ENCODE measurements at places on chromosomes 6 and 20.

GRCh38 chr20:48597521-48598302, 230.1 kb downstream of the PREX1 start:
- no peak for DNase-seq

- peak; percentile 5 for DNase-seq
Measured at GRCh38 chr6:4522453-4522852, 253.8 kb upstream of the CDYL start.

DNA sequence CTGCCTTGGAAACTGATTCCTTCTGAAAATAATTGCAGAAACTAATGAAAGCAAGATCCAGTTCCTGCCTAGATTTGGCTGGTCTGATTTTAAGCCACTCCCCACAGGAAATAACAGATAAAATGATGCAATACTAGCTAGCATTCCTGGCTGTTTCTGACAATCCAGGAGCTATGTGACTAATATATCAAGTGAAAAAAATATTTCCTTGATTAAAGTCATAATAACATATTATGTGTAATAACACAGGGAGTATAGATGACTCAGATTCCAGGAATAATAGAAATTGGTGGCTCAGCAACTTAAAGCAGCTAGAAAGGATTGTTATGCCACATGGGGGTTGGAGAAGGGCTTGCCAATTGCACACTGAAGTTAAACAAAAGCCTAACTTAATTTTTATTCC, 182.7 kb upstream of the SALL4 start:
- no peak for DNase-seq

- no peak for DNase-seq
Measured at GRCh38 chr20:6623989-6624388, 143.5 kb upstream of the BMP2 start.

GRCh38 chr6:30767158-30767943, 23.0 kb upstream of the IER3 start:
- no peak for DNase-seq

- peak; percentile 30 for DNase-seq
Measured at GRCh38 chr20:41848180-41848579, 230.0 kb upstream of the CHD6 start.

DNA sequence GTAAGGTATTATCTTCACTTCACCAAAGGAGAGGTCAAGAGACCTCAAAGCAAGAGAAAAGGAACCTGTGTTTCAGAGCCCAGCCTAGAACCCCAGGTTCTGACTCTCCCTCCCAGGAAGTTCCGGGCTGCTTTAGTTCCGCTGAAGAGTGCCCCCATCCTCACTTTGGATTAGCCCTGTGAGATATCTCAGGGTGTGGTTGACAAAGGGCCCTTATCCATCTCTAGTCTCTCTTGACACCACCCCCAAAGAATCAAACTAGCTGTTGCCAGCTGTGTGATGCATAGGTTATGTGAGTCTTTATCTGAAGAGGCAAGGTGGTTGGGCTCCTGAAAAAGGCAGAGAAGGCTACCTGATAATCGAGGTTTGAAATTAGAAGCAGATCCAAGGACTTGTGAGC, 20.6 kb downstream of the BRPF3 start:
- no peak for DNase-seq

DNA sequence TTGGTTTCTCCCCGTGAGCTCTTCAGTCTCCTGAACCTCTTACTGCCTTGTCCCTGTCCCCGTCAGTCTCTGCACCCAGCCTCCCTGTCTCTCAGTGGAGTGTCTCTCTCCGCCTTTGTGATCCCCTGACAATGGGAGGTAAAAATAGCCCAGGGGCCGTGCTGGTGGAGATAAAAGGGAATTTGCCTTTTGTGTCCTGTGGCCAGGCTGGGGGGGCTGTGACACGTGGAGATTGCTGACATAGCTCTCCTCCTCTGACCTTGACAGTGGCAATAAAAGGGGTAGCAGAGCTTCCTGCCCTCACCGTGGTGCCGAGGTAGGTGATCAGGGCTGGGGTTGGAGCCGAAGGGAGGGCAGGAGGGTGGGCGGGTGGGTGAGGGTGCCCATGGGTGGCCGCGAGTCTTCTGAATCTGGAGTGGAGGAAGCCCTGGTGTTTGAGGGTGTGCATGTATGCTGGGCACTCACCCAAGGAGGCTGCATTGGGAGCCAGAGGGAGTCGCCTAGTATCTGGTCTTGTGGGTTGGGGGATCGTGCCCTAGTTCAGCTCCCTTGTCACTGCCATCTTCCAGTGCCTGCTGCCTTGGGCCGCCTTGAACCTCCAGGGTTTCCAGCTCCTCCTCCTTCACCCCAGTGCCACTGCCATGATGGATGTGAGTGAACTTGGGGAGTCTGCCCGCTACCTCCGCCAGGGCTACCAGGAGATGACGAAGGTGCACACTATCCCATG, 21.9 kb downstream of the MYH7B start:
- no peak for DNase-seq

DNA sequence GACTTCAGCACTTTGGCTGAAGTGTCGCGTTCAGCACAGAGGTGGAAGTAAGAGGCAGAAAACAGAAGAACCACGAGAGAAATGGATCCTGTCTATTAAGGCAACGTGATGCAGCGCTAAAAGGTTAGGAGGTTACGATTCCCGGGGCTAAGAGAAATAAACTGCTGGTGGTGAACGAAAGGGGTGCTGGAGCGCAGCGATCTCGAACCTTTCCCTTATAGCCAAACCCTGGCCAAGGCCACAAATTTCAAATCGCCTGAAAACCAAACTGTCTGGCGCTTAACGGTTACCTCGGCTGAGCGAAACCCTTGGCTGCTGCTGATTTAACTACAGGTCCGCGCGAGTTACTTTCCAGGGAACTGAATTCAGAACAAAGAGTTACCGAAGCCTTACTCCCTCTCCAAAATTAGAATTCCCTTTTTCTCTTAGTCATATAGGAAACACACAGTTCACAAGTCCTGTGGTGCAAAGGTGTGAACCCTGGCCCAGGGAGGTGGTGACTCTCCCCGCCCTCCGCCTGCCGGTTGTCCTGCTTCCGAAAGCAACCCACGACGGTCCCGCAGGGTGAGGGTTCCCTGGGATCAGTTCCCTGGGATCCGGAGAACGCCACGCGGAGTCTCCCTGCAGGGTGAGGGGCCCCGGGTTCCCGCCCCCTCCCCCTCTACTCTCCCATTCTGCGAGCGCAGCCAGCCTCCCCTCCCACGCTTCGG, 1.3 kb upstream of the SLC35D3 start:
- peak; percentile 61 for DNase-seq

DNA sequence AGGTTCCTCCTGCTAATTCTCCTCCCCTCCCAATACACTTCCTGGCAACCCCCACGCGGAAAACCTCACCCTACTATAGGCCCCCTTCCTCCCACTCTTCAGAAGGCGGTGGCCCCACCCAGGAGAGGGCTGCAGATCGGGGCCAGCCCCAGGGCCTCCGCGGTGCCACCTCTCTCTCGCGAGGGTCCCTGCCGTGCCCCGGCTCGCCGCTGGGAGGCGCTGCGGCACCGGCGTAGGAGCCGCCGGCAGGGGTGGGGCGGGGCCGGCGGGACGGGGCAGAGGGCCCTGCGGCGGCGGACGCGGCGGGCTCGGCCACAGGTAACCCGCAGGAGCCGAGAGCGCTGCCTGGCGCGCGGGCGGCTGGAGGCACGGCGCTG, at the start of gene ANKRD6:
ANKRD6 (plus strand) TSS at position 278 of the 377 bp plus-strand sequence. CDS start 133,825 bp downstream, outside the sequence.
- peak; percentile 88 for DNase-seq

DNA sequence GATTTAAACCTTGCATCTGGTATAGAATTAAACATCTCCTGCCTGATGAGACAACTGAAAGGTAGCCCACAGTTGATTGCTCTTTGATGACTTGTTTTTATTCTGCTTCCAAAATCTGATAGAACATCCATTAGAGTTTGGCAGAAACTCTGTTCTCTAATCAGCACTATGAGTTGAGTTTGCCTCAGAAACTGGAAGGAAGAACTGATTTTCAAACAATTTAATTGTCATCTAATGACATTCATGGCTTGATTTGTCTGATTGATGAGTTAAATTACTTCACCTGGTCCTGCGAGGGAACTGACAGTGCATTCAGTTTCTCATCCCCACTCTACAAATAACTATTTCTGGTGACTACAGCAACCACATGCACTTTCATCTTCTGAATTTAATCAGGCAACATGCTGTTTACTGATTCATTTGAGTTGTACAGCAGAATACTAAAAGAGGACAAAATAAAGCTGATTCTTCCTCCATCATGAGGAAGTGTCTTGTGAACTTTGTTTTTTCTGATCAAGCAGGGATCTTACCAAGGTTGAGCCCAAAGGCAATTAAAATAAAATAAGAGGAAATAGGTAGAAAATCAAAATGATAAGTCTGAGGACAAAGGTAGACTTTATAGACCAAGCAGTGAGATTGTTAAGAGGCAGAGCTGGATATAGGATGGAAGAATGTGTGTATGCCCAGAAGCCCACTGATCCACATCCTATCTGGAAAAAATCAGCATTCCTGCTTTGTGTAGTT, 15.7 kb upstream of the MRAP2 start:
- DNase-seq, result no peak

DNA sequence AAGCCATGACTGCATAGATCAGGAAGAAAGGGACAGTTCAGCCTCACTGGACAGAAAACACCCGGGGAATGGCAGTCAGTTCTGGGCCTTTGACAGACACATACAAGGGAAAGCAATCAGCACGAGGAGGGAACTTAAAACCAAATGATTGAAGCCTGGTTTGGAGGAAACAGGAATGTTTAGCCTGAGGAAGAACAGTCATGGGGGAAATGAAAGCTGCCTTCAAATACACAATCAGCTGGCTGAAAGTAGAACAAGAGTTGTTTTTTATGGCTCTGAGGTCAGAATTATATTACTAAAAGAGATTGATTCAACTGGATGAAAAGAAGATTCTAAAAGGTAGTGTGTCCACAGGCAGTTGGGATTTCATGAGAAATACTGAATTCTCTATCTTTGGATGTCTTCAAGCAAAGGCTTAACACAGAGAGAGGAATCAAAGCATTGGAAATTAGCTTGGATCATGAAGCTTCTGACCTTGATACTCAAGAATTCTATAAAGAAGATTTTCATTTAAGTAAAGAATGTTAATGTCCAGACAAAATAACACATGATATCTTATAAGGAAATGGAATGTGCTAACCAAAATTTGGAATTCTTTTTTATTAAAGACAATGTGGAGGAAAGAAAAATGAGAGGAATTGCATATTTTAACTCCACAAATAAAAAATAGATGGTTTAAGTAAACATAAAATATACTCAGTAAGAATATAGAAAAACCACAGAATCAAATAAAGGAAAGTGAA, 216.6 kb downstream of the IBTK start:
- no peak for DNase-seq

- DNase-seq, result no peak
Measured at GRCh38 chr6:28811873-28812272, 111.9 kb downstream of the TRIM27 start.

GRCh38 chr20:48717095-48717672, 110.6 kb downstream of the PREX1 start:
- DNase-seq, result no peak

DNA sequence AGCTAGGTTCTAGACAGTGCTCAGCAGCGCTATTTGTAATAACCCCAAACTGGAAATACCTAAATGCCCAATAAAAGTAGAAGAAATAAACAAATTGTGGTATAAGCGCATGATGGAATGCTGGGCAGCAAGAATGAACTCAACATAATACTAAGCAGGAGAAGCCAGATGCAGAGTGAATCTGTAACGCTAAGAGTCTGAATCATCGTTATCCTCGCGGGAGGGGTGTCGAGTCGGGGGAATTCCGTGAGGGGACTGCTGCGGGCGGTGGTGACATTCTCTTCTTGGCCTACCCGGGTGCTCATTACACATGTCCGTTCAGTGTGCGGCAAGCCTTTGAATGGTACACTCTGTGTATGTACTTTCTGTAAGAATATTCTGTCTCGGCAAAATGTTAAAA, 83.7 kb downstream of the SULF2 start:
- DNase-seq, result no peak

DNA sequence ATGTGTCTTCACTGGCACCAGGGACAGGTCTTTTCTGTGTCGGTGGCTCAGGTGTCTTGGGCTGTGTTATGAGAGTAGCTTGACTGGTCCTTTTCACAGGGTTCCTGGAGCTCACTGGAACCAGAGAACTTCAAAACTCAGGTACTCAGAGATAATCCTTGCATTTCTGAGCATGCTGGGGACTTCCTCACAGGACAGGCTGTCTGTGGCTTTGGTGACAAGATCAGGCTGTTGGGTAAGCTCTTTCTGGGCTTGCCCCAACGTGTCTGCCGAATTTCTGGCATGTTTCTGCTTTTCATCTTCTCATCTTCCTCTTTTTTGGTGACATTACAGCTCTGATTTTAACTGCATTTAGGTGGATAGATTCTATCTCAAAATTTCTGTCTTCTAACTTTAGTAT, 270.0 kb downstream of the CDH26 start:
- no peak for DNase-seq

DNA sequence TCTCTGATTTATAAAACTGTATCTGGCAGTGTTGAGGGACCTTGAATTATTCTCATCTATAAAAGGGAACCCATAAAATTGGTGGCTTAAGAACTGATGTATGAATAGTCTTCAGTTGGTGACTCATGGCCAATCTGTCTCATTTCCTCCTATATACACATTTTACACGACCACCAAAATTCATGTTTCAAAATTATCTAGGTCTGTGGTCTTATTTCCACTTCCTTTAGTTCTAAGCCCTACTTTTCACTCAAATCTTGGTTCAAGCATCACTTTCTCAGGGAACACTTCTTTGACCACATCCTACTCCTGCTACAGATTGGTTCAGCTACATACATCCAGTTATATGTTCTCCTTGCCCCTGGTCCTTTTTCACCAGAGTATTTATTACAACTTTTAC, 18.6 kb upstream of the ENPP1 start:
- no peak for DNase-seq

- peak; percentile 5 for DNase-seq
Measured at GRCh38 chr6:136736281-136736960, 55.9 kb downstream of the MAP3K5 start.

GRCh38 chr6:50663806-50664205, 49.5 kb upstream of the TFAP2D start:
- DNase-seq, result no peak

DNA sequence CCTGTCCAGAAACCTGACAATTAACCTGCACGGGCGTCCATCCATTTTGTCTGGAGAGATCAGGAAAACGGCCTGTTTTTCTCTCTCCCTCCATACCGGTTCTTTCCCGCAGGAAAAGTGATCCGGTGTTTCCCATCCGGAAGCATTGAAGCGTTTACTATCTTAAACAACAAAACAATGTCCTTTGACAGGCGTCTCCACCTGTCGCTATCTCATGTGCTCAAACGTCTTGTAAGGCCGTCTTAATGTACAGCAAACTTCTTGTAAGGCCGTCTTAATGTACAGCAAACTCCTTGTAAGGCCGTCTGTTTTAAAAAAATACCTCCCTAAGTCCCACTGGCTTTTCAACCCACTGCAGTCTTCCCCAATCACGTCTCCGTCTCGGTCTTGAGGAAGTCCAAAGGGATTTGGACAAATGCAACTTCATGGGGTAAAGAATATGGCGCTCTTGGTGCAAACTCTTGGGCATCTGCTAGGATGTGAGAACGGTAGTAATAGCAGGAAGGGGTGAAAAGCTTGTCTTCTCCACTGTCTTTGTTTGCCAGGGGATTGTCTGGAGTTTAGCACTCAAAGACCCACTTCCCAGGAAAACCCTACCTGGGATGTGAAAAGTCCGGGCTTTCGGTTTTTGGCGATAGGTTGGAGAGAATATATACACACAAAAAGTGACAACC, 29.9 kb upstream of the TRIM27 start:
- DNase-seq, result peak; percentile 74
